ENCODE measurements at places on chromosomes 6 and 20. TPM values are rescaled to one million over a fixed set of nuclear protein-coding genes. Genes with fewer than 3 reads are reported as not detected.

- H3K36me3 ChIP-seq, result no peaks in the 10 kb centered on the region
- no peaks in the 10 kb centered on the region for H3K27me3 ChIP-seq
- no peak for DNase-seq
These were observed 3.3 kb downstream of the FGD2 start for GRCh38 chr6:37008484-37009465.

GRCh38 chr6:18436341-18436740, 49.2 kb downstream of the RNF144B start:
- no peaks in the 10 kb centered on the region for H3K27me3 ChIP-seq
- no peaks in the 10 kb centered on the region for H3K36me3 ChIP-seq
- no peak overlapping the region for H3K4me3 ChIP-seq
- DNase-seq, result no peak
- H3K27ac ChIP-seq, result no peak overlapping the region

GRCh38 chr6:93048381-93048780, 371.0 kb downstream of the EPHA7 start:
- no peaks in the 10 kb centered on the region for H3K36me3 ChIP-seq
- DNase-seq, result peak; percentile 26
- H3K27me3 ChIP-seq, result no peaks in the 10 kb centered on the region

DNA sequence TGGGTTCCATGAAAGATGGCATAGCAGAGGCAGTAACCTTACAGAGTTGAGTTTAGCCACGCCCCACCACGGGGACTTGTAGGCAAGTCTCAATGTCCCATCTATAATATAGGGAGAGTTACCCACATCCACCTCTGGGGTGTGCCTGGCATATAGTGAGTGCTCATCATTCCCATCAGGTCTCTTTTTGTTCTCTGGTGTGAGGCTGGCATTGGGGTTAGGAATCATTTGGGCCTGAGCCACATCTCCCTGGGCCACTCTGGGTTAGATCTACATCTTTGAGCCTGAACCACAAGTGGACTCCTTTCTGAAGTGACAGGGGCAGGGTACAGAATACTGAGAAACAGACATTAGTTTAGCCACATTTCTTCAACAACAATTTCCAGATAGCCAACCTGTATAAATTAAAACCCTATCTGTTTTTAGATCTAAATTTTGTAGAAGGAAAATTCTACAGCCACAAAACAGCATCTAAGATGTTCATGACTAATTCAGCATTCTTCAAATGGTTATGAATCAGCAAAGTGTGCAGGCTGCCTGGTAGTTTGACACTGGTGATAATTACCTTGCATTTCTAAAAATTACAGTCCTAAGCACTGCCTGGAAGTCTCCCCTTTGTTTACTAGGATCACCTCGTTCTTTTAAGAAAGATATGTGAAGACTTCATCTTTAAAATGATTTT, 20.1 kb downstream of the RNF24 start:
- DNase-seq, result no peak
- H3K4me3 ChIP-seq, result no peak overlapping the region
- H3K4me1 ChIP-seq, result no peaks in the 10 kb centered on the region
- no peak overlapping the region for H3K27ac ChIP-seq
- H3K27me3 ChIP-seq, result no peaks in the 10 kb centered on the region

- peaks cover 20% of the 10 kb centered on the region for H3K4me1 ChIP-seq
- no peaks in the 10 kb centered on the region for H3K27me3 ChIP-seq
- DNase-seq, result no peak
- no peak overlapping the region for H3K4me3 ChIP-seq
These were observed 22.2 kb upstream of the MRPS10 start for GRCh38 chr6:42239736-42240375.

- H3K4me1 ChIP-seq, result no peaks in the 10 kb centered on the region
- H3K27me3 ChIP-seq, result no peaks in the 10 kb centered on the region
- H3K27ac ChIP-seq, result no peak overlapping the region
- no peak overlapping the region for H3K4me3 ChIP-seq
- no peak for DNase-seq
These were observed 168.2 kb upstream of the FOXQ1 start for GRCh38 chr6:1143655-1144054.

ERMARD gene
- total RNA-seq, result 23.9 TPM

GPR6 gene
- total RNA-seq, result not detected

SLA2 gene
- 0.21 TPM for total RNA-seq
